ENCODE measurements at places on chromosomes 3 and 15.

GRCh38 chr3:151165226-151165625 is 37.8 kb downstream of the GPR171 start:
- no peak for DNase-seq

DNA sequence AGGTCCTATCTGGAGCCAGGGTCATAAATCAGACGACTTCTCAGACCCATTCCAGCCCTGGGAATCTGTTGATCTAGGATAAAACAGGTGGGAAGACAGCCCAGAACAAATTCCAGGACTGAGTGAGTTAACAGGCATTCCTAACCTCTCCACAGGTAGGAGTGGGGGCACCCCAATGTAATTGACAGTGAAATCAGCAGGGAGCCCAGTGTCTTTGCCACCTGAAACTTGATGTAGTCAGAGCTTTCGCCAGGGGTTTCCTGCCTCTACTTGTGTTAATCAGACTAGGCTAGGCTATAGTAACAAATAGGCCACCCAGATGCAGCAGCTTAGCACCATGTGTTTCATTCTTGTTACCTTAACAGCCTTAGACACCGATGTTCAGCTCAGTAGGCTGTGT is 2.7 kb upstream of the HEG1 start:
- no peak for DNase-seq

- DNase-seq: no peak
These were observed 316.6 kb downstream of the NTRK3 start for GRCh38 chr15:87939848-87940457.

DNA sequence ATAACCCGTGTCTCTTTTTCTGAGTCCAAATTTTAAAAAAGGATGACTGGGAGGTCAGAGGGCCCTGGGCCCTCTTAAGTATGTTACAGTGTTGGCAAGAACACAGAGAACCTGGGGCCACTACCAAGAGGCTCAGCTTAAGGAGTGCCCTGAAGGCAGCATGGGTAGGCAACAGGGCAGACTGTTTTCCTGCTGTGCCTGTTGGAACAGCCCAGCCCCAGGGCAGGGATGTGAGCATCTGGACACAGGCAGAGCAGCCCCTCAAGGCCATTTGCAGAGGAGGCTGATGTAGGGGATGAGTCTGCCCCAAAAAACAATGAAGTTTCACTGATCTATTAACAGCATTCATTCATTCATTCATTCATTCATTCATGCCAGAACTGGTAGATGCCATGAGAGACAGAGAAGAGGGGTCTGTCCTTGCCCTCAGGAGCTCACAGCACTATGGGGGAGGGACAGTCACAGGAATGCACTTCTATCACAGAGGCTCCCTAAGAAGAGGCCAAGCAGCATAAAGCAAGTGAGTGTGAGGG is 2.2 kb upstream of the LTF start:
- DNase-seq: no peak

DNA sequence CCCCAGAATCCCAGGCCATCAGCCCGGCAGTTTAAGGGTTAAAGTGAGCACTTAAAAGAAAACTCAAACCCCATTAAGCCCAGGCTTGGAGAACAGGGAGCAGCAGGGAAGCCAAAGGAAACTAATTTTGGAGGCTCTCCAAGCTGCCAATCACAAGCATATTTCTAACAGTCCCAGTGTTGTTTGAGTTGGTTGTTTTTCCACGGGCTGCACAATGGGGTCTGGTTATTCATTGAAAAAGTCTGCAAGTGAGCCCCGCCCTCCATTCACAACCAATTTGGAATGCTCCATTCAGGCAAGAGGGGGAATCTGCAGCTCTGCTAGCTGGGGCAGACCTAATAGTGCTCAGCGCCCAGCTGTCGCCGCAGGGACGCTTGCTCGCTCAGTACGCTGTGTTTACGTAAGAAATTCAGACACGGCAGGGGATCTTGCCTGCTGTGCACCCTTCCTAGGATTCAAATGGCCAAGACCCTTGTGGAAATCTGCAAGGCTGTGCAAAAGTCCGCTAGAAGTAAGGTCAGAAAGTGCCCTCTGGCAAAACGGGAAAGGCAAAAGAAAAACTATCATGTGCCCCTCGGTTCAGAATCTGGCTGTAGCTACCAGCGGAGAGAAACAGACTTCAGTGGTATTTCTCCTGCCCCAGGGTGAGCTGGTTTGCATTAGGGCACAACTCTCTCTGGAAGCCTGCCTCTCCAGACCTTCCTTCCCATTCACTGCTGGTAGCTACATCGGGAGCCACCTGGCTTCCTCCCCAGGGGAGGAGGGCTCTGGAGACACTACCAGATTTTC is 11.0 kb downstream of the ETV5 start:
- DNase-seq: peak; percentile 90

DNA sequence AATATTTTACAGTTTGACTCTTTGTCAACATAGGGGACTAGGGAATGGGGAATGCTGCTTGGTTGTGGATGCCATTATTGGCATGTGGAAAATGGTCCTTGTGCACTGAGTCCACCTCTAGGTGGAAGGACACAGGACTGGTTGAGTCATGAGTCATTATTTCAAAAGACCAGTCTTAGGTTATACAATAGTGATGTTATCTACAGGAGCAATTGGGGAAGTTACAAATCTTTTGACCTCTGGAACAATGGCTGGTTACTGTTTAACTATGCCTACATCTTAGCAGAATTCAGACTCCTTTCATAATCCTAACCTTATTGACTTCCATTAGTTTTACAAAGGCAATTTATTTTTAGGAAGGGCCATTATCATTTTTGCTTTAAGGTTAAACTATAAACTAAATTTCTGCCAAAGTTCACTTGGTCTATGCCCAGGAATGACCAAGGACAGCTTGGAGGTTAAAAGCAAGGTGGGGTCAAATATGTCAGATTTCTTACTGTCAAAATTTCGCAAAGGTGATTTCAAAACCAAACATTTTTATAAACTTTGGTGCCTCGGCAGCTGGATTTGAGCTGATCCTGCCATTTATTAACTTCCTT is 11.8 kb upstream of the CCR8 start:
- no peak for DNase-seq
